ENCODE measurements at places on chromosomes 7 and 10. TPM values are rescaled to one million over a fixed set of nuclear protein-coding genes. Genes with fewer than 3 reads are reported as not detected.

The GIMAP8 gene
- 0.09 TPM for total RNA-seq

DNA sequence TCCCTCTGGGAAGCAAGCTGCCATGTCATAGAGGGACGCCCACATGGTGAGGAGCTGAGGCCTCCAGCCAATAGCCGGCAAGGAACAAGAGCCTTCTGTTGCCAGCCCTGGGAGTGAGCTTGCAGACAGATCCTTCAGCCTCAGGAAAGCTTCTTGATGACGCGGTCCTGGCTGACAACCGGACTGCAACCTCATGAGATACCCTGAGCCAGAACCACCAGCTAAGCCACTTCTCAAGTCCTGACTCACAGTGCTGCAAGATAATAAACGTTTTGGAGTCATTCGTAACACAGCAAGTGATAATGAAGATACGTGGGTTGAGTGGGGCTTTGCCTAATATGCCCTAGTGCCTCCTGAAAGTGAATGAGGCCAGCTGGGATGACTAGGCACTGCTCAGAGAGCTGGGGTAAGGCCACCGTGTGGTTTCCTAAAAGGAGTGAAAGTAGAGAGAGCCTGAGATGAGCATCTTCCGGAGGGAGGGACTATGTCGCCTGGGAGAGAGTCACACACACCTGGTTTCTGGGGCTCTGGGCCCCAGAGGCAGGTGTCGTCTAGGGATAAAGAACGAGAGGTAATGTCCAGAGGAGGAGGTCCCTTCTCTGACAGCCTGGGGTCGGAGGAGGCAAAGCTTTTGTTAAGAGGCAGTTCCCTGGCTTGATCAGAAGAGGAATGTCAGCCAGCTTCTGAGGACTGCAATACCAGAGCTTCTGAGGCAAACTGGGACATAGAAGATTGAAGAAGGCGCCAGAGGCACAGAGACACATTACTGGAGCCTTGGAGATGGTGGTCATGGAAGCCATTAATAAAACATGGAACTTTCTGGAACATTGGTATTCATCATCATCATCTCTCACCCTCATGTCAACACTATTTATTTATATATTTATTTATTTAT is 53.6 kb downstream of the PYROXD2 start:
- peaks cover 2% of the 10 kb centered on the region for H3K27me3 ChIP-seq
- H3K4me1 ChIP-seq, result peaks cover 42% of the 10 kb centered on the region
- H3K27ac ChIP-seq, result no peak overlapping the region
- no peak overlapping the region for H3K4me3 ChIP-seq
- no peak for DNase-seq
- H3K36me3 ChIP-seq, result no peaks in the 10 kb centered on the region

The ZNF783 gene
- 9.9 TPM for total RNA-seq

- no peaks in the 10 kb centered on the region for H3K4me1 ChIP-seq
- no peak for DNase-seq
- H3K36me3 ChIP-seq, result no peaks in the 10 kb centered on the region
- no peaks in the 10 kb centered on the region for H3K27me3 ChIP-seq
- H3K27ac ChIP-seq, result no peak overlapping the region
These were observed 662.6 kb upstream of the IGFBP3 start for GRCh38 chr7:46583656-46584055.

DNA sequence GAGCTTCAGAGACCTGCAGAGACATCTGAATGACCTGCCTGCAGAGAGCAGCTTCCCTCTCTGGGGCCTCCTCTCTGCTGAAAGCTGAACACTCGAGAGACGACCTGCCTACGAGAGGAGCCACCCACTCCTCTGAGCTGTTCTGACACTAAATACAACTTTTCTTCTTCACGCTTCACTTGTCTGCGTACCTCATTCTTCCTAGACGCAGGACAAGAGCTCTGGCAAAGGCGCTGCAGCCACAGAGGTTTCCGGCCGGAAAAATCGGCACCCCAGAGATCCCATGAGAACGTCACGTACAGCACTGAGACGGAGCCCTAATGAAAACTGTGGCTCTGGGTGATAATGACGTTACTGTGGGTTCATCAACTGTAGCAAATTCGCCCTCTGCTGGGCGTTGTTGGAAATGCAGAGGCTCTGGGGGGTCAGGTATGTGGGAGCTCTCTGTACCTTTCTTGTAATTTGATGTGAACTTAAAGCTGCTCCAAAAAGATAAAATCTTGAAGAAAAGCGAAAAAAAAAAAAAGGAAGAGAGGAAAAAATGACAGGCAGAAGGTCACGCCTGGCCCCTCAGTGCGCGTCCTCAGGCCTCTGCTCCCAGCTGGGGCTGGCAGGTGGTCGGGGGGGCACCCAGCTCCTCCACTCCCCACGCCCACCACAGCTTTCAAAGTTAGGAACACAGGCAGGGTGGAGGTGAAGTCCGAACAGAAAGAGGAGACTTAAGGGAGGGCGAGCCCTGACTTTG is 120.7 kb downstream of the DYNC2I1 start:
- DNase-seq, result peak; percentile 94
- H3K27ac ChIP-seq, result 0 out of 2 replicates have a peak overlapping the region, but pooled peaks have one; percentile 86
- peaks cover 5% of the 10 kb centered on the region for H3K27me3 ChIP-seq
- H3K4me1 ChIP-seq, result peaks cover 20% of the 10 kb centered on the region
- peaks cover 12% of the 10 kb centered on the region for H3K36me3 ChIP-seq

The TRIM50 gene
- total RNA-seq, result 0.16 TPM

GRCh38 chr7:29989257-29989995 is at the start of gene SCRN1:
TSS of gene SCRN1 (minus strand) at chr7:29989801. CDS start at chr7:29969067, 20,734 bp downstream.
- peaks cover 12% of the 10 kb centered on the region for H3K36me3 ChIP-seq
- peaks cover 18% of the 10 kb centered on the region for H3K27me3 ChIP-seq
- peak within 1 kb of the TSS; percentile 83 for H3K4me3 ChIP-seq
- peaks cover 21% of the 10 kb centered on the region for H3K4me1 ChIP-seq

The ST8SIA6 gene
- total RNA-seq, result 3.5 TPM

DNA sequence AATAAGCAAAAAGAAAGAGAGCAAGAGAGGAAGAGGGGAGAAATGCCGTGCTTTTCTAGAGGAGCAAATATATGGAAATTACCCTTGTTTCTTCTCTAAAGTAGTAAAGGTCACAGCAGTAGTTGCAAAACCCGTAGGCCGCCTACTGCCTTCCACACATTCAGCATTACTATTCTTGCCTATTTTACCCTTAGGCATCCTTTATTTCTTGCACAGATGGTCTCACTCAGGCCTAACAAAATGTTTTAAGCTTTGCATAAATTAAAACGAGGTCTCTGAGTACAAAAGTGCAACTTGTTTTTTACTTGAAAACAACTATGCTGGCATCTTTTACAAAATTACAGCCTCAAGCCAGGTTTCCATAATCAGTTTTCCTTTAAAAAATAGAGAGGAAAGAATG is 644.6 kb downstream of the AUTS2 start:
- H3K27me3 ChIP-seq, result no peaks in the 10 kb centered on the region
- H3K36me3 ChIP-seq, result no peaks in the 10 kb centered on the region
- H3K4me1 ChIP-seq, result peaks cover 20% of the 10 kb centered on the region
- H3K4me3 ChIP-seq, result no peak overlapping the region

The TFEC gene
- total RNA-seq, result 0.17 TPM

- no peaks in the 10 kb centered on the region for H3K4me1 ChIP-seq
- no peak overlapping the region for H3K4me3 ChIP-seq
- H3K27me3 ChIP-seq, result no peaks in the 10 kb centered on the region
- peaks cover 16% of the 10 kb centered on the region for H3K36me3 ChIP-seq
- no peak overlapping the region for H3K27ac ChIP-seq
- no peak for DNase-seq
These were observed 35.7 kb downstream of the NAPEPLD start for GRCh38 chr7:103113164-103113563.

DNA sequence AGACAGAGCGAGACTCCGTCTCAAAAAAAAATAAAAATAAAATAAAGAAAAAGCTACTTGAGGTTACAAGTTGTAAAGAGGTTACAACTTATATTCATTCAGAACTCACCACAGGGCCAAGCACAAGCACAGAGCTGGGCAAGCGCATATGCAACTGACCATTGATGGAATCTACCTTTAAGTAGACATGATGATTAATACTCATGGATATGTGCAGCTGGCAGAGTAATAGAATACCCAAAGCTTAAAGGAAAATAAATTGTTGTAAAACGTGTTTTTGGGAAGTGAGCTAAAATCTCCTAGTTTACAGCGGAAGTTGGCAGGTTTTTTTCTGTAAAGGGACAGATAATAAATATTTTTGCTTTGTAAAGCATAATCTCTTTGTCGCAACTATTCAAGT is 111.6 kb downstream of the TMEM168 start:
- no peak overlapping the region for H3K4me3 ChIP-seq
- H3K36me3 ChIP-seq, result no peaks in the 10 kb centered on the region
- peaks cover 45% of the 10 kb centered on the region for H3K4me1 ChIP-seq
- DNase-seq, result no peak
- no peak overlapping the region for H3K27ac ChIP-seq

GRCh38 chr7:82803411-82803810 is 359.3 kb downstream of the PCLO start:
- DNase-seq, result no peak
- no peaks in the 10 kb centered on the region for H3K36me3 ChIP-seq
- no peaks in the 10 kb centered on the region for H3K27me3 ChIP-seq

The GIMAP4 gene
- 0.28 TPM for total RNA-seq

The FGF8 gene
- 28.9 TPM for total RNA-seq

GRCh38 chr7:99459087-99459486 is 6.9 kb downstream of the ATP5MF start:
- peaks cover 66% of the 10 kb centered on the region for H3K36me3 ChIP-seq
- 0 out of 2 replicates have a peak overlapping the region, but pooled peaks have one; percentile 68 for H3K27ac ChIP-seq
- no peaks in the 10 kb centered on the region for H3K27me3 ChIP-seq
- H3K4me1 ChIP-seq, result peaks cover 7% of the 10 kb centered on the region

The NACAD gene
- total RNA-seq, result 6.0 TPM

The AKR1C8 gene
- not detected for total RNA-seq

- peaks cover 44% of the 10 kb centered on the region for H3K4me1 ChIP-seq
- no peak overlapping the region for H3K27ac ChIP-seq
- DNase-seq, result no peak
These were observed 91.3 kb downstream of the CHN2 start for GRCh38 chr7:29285861-29286260.

GRCh38 chr10:97780841-97781617 is 9.2 kb upstream of the SFRP5 start:
- 0 out of 2 replicates have a peak overlapping the region, but pooled peaks have one; percentile 11 for H3K27ac ChIP-seq
- H3K36me3 ChIP-seq, result no peaks in the 10 kb centered on the region
- H3K4me3 ChIP-seq, result no peak overlapping the region
- H3K4me1 ChIP-seq, result peaks cover 22% of the 10 kb centered on the region
- no peaks in the 10 kb centered on the region for H3K27me3 ChIP-seq
- DNase-seq, result no peak

- DNase-seq, result no peak
- H3K27ac ChIP-seq, result peak overlapping the region; percentile 80
- H3K27me3 ChIP-seq, result peaks cover 3% of the 10 kb centered on the region
These were observed 51.7 kb downstream of the ADRA2A start for GRCh38 chr10:111128331-111129180.

DNA sequence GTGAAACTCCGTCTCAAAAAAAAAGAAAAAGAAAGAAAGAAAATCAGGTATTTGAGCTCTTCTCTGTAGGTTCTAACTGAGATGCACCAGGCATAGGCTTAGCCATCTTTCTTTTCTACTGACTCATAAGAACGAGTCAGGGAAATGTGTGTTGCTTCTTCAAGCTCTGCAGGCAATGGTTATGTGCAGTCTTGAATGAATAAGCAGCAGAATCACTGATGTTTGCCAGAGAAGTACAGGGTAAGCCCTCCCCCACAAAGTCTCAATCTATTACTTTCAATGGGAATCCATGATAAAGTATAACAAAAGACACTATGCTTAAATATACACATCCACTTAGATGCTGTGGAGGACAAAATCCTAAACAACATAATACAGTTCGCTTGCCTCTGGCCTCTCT is 239.2 kb downstream of the PARD3 start:
- no peak overlapping the region for H3K27ac ChIP-seq
- no peaks in the 10 kb centered on the region for H3K36me3 ChIP-seq
- no peak overlapping the region for H3K4me3 ChIP-seq
- H3K4me1 ChIP-seq, result peaks cover 57% of the 10 kb centered on the region
- no peak for DNase-seq
